ENCODE measurements at places on chromosomes 2 and 18.

DNA sequence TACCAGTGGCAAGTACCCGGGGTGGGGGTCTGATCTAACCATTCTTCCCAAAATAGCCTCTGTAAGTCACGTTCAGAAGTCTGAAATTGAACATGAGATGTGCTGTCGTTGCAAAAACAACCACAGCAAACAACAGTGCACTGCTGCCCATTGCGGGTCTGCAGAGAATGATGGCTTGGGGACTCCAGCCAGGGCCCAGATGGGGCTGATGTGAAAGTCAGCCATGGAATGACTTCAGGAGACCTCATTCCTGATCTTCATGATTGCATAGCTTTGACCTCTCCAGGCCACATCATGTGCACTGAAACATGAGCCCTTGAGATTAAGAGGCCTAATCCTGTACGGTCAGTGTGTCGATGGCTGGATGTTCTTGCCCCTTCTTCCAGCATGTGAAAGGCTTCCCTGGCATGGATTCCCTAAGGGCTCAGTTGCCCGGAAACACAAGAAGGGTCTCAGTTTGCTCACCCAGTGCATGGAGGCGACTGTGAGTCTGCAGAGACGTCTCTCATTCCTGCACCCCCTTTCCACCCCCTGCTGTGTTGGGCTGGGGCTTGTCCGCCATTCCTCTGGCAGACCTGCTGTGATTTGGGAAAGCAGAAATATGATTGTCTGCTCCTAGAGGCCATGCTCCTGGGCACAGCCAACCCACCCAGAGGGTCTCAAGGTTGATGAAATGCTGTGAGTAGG, 191.6 kb downstream of the SEPTIN10 start:
- no peak for DNase-seq

- no peak for DNase-seq
Measured at GRCh38 chr2:111522231-111522768, 361.7 kb downstream of the ANAPC1 start.

DNA sequence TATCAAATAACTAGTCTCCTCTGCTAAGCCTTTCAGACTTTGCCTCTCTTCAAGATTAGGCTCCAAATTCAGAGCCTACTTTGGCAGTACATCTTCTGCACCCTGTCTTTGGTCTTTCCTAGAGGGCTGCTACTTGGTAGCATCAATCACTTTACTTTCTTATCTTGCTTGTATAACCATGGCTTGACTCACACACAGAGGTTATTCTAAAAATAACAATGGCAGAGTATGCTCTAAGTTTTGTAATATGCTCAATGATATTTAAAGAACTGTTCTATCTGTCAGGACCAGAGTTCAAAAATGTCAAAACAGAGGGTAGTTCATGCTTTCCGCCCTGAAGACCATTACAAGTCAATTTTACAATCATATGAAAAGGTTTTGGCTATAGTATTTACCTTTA, 27.7 kb downstream of the THOC1 start:
- DNase-seq = no peak

- peak; percentile 30 for DNase-seq
Measured at GRCh38 chr2:28751956-28752630, 463 bp downstream of the PPP1CB start.

- DNase-seq = peak; percentile 65
Measured at GRCh38 chr2:166375736-166376487, at the start of gene SCN9A. Gene SCN9A (minus strand): TSS chr2:166375944. CDS start chr2:166311756, 64,188 bp downstream.

- peak; percentile 34 for DNase-seq
Measured at GRCh38 chr18:35178260-35178659, 62.6 kb upstream of the ZNF397 start.

GRCh38 chr2:46506131-46506706, 26.9 kb downstream of the TMEM247 start:
- no peak for DNase-seq

DNA sequence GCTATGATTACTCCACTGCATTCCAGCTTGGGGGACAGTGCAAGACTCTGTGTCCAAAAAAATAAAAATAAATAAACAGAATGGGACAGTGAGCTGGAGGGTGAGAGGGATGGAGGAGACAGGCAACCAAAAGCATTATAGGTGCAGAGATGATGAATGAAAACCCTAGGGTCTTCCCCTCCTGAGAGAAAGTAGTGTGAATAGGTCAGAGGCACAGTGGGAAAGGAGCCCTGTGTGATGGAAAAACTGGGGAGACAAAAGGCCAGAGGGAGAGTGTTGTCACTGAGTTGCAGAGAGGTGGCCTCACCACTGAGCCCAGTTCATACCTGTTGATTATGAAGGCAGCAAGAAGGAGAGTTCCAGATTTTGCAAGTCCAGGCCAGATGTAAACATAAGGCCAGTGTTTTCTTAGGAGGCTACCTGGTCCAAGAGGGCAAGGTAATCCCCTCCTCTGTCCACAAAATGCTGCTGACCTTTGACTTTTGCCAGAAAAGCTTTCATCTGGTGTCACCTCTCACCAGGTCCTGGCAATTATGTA, 17.6 kb upstream of the AGFG1 start:
- no peak for DNase-seq

DNA sequence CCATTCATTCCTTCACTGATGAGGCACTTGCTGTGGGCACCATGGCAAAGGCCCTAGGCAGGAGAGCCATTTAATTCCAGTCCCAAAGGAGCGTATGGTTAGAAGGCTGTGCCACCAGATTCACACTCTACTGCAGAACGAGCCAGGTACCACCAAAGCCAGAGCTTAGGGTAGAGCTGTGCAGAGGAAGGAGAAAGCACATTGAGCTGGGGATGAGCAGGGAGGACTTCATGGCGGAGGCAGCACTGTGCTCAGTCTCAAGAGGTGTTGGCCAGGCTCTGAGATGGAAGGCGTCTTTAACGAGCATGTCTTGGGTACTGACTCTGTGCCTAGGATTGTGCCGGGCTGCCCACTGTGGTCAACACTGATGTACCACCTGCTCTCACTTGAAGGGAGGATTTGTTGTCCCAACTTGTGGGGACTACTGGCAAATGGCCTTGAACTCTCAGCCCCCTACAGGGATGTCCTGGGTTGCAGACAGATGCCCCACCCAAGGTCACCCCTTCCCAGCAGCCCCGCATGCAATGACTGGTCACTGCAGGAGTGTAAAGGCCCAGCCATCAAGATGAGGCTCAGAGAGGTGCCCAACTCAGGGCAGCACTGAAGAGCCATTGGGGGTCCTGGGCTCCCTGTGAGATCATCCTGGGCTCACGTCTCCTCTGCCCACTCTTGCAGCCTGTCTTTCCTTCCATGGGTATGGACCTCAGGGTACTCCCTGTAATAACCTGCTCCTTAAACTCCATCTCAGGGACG, 251.4 kb downstream of the GLI2 start:
- DNase-seq = no peak

DNA sequence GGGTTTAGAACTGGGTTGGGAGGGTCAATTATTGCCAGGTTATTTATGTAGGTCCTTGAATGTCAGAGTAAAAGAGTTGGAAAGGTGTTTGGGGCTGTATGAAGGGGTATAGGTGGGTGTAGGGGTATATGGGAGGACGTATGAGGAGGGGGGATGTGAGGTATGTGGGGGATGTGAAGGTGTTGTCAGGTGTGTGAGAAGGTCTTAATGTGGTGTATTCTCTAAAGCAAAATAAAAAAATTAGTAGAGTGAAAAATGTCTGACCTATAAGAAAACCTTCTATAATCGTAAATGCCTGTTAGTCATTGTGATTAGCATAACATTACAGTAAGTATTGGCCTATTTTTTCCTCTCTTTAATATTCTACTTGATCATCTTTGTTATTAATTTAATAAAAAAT, 25.1 kb downstream of the ACVR2A start:
- DNase-seq = no peak

GRCh38 chr2:164323978-164324377, 297.3 kb downstream of the GRB14 start:
- DNase-seq = no peak

GRCh38 chr2:201906777-201907562, 100.6 kb downstream of the CDK15 start:
- DNase-seq = no peak

DNA sequence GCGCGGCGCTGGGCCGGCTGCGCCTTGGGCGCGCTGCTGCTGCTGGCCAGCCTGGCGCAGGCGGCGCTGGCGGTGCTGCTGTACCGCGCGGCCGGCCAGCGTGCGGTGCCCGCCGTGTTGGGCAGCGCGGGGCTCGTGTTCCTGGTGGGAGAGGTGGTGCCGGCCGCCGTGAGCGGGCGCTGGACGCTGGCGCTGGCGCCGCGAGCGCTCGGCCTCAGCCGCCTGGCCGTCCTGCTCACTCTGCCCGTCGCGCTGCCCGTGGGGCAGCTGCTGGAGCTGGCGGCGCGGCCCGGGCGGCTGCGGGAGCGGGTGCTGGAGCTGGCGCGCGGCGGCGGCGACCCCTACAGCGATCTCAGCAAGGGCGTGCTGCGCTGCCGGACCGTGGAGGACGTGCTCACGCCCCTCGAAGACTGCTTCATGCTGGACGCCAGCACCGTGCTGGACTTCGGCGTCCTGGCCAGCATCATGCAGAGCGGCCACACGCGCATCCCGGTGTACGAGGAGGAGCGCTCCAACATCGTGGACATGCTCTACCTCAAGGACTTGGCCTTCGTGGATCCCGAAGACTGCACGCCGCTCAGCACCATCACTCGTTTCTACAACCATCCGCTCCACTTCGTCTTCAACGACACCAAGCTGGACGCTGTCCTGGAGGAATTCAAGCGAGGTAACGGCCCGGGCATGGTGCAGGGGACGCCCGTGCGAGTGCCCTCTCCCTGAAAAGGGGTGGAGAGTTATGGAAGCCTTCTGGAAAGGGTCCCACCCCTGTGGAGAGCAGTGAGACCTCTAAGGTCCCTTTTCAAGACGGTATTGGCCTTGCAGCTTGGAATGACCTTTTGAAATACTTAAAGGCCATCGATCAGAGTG, 1.0 kb downstream of the CNNM3 start:
- no peak for DNase-seq

DNA sequence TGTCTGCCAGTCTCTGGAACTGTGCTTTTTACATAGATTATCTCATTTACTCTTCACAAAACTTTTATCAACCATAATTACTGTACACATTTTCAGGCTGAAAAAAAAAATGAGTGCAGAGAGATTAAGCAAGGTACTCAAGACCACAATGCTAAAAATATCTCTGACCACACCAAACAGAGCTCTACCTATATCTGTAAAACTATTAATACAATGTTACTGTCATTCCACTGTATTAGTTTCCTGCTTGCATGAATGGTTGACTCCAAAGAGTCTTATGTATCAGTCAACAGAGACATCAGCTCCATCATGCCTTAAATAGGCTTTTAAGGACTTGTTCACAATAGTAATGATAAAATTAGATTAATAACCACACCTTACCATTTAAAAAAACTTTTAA, 134.7 kb upstream of the CCDC150 start:
- DNase-seq = no peak

GRCh38 chr2:43710866-43711265, 34.6 kb upstream of the C1GALT1C1L start:
- DNase-seq = no peak

DNA sequence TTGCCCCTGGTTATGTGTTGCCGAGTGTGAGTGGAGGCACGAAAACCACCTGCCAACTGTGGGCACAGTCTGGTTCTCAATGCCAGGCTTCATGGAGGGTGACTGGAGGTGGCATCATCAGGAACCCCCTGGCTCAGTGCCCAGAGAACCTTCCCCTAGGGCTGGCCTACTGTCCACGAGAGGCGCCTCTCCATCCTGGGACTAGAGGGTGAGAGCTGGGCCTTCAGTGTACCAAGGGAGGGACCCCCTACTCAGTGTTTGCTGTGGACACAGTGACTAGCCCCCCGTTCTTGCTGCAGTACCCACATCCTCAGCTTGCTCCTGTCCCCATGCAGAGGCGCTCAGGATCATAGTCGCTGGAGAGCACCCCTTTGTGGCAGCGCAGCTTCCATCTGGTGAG, 202.6 kb downstream of the HDAC4 start:
- no peak for DNase-seq

GRCh38 chr2:233079953-233080835, 20.1 kb downstream of the INPP5D start:
- DNase-seq = peak; percentile 69

DNA sequence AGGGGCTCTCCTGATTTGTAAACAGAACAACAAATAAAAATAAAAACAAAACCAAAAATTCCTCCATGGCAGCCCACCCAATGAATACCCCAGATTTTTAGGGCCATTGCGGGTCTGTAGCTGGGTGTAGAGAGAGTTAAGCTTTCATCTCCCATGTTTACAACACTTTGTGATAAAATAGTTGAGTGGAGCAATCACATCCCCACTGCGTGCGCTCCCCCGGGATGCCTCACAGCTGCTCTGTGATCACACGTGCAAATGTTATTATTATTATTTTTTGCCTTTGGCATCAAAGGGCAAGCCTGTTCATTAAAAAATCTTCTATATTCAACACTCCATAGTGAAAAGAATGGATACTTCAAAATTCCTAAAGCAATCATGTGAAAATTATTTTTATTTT, 118.0 kb downstream of the MBP start:
- DNase-seq = no peak

DNA sequence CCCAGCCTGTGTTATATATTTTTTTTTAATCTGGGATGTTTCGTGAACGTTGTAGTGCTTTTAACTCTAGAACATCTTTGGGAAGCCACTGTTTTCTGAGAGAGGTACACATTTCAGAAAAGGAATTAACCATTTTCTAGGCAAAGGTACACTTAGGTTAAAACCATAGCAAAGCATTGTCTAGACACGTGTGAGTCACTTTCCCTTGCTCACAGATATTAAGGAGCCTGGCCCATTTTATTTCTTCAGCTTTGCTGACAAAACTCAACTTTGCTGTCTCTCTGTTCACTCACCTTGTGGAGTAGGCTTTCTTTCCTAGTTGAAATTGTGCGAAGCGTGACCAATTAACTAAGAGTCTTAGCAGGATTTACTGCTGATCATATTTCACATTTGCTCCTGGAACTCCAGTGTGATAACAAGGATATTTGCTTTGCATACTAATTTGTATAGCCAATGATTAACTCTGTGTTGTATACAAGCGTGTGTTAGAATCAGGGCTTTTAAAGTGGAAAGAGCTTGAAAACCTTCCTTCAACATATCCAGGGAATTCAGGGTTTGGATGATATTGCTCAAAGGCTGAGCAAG, 215.0 kb upstream of the AGAP1 start:
- DNase-seq = no peak

DNA sequence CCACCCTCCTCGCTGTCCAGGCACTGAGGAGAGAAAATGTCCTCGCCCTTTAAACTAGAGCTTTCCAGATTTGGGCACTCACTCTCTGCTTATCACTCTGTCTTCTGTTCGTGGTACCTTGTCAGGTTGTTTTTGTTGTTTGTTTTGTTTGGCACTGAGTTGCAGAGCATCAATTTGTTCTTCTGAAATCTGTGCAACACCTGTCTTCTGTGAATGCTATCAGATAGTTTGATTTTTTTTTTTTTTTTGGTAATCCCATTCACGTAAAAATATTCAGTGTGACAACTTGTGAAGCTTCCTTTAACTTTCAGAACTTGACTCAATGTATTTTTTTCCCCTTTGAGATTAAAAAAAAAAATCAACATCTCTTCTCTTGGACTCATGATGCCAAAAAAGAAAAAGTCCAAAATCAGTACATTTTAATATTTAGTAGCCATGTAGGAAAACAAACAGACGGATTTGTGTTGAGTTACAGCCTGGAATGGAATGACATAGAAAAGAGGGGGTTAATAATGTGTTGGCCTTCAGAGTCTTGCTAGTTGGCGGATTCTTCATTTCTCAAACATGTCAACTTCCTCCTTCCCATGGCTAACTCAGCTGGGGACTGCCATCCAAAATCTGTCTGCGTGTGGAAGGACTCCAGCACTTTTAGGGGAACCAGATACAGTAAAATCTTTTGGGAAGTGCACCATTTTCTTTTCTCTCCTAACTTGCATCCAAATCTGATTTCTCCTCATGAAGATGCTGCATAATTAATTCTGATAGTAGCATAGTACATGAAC, 1.6 kb downstream of the TMEM178A start:
- DNase-seq = peak; percentile 27
